AG04450 (cell line): ENCODE measurements at places on chromosomes 2 and 18.
A peak's percentile ranks its signal among the peaks of the same experiment; 100 is the strongest.

GRCh38 chr2:121502246-121502645 is 28.4 kb upstream of the RNU4ATAC start:
- no peak for DNase-seq

GRCh38 chr2:58195662-58196061 is 45.5 kb downstream of the FANCL start:
- DNase-seq: no peak

DNA sequence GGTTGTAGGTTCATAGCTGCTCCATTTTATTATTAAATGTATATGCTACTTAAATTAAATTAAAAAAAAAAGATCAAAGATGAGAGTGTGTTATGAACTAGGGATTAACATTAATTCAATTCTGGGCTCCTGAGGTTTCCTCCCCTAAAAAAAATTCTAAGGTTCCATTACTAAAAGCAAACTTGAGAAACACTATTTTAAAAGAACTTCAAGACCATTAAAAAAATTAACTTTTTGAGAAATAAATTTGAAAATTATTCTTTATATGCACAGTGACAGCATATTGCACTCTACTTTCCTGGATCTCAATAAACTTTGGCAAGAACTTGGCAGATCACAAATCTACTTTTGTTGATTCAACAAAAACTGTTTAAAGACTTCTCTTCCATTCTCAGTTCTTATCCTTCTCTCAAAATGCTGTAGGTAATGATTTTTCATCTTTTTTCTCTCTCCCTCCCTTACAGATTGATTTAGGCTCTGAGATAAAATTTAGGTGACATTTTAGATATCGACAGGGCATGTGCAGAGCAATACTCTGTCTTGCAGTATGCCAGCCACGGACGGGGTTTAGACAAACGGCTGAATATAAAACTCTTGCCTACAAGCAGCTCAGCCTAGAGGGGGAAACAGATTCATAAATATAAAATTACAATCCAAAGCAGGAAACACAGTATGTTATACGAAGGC is 592 bp upstream of the MARS2 start:
- DNase-seq: no peak

DNA sequence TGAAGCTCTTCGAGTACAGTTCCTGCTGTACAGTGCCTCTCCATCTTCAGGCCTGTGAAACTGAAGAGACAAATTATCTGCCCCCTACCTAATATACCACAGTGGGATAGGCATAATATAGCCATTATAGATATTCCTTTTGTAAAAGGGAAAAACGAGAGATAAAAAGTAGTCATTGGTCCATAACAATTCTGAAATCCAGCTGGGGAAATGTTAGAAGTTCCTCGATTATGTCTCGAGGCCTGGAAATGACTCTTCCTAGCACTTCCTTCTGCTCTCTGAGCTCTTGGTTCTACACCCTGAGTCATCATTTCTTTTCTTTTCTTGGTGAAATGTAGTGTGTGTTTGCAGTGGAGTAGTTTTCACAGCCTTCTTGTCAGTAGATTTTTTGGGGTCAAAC is 51.5 kb downstream of the ASB1 start:
- DNase-seq: no peak

GRCh38 chr18:62883937-62884735 is 168.8 kb downstream of the PHLPP1 start:
- no peak for DNase-seq

DNA sequence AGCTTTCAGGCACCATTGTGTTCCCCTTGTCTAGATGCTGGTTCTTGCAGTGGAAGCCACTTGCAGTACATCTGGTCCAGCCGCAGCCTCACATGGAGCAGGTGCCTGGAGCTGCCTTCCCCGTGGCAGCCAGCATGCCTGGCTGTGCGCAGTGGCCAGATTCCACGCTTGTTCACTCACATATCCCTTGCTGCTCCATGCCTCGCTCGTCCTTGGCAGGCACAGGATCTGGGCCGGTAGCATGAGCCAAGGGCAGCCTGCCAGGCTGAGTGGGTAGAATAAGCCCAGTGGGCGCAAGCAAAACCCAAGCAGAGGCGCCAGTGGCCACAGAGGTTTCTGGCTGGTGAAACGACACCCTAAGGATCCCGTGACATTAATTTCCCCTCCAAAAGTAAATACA is 20.6 kb downstream of the TMX3 start:
- DNase-seq: no peak

DNA sequence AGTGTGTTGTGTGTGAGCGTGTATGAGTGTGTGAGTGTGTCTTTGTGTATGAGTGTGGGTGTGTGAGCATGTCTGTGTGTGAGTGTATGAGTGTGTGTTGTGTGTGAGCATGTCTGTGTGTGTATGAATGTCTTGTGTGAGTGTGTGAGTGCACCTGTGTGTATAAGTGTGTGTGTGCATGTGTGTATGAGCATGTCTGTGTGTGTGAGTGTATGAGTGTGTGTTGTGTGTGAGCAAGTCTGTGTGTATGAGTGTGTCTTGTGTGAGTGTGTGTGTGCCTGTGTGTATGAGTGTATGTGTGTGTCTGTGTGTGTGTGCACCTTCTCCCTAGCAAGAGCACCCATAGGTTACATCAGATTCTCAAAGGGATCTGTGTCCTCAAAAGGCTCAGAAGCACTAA is 28.5 kb upstream of the TNS1 start:
- DNase-seq: no peak

- DNase-seq: no peak
Measured at GRCh38 chr2:85303780-85304531, 23.8 kb downstream of the TGOLN2 start.

GRCh38 chr2:46252891-46253659 is 44.1 kb upstream of the EPAS1 start:
- no peak for DNase-seq

DNA sequence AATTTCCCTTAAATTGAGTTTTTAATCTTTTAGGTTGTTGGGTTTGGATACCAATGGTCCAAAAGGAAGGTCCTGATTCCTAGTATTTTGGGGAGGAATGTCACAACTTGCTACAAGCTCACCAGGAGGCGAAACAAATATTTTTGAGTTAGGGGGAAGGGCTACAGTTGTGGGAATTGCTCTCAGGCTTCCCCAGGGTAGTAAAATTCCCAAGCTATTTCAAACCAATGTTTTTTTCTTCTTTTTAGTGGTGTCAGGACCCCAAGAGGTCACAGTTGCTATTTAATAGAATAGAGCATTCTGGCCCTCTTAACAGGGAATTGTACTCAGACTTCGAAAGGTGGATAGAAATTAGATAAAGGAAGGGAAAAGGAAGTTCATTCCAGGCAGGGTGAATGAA is 68.5 kb upstream of the ST3GAL5 start:
- no peak for DNase-seq

DNA sequence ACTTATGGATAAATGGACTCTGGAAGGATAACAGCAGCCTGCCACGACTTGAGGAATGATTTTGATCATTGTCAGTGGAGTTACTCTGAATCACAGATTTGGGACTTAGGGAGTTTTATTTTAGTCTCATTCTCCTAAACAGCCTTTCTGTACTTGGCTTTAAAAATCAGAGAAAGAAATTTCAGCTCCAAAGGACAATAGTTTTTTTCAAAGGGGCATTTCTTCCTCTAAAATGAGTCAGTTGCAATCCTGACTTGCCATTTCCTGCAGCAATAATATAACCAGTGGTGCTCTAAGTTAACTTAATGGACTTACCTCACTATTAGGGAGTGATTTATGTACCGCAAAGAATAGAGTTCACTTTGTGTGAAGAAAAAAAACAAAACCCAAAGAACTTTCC is 35.1 kb upstream of the MTX2 start:
- no peak for DNase-seq

- DNase-seq: peak; percentile 82
Measured at GRCh38 chr2:24304098-24304497, 56.2 kb downstream of the ITSN2 start.

- peak; percentile 21 for DNase-seq
Measured at GRCh38 chr18:77062518-77063003, 70.0 kb downstream of the MBP start.

DNA sequence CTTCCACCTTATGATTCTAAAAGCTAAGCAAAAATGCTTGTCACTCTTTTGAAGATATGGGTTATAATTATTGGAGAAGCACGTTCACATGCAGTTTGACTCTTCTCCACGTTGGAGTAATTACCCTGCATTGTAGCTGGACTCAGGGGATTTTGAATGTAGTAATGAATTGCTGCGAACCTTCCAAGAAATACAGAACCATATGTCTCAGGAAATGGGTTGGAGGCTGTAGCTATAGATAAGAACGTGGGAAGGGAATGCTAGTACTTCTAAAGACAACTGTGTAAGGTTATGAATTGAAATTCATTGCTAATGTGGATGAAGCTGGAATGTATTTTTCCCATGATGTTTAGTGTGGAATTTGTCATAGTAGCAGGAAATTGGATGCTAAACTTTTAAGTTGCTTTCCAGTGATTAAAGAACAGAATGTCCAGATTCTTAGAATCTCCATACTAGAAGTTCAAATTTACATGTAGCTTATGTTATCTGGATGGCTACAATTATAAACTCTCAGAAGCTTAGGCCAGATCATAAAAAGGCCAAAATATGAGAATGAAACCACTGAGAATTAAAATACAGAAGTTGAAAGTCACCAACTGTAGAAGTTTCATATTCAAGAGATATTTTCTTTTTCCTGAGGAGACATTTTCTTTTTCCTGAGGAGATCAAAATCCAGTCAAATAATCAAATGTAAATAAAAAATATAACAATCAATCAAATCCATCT is 27.3 kb upstream of the SPOPL start:
- no peak for DNase-seq

DNA sequence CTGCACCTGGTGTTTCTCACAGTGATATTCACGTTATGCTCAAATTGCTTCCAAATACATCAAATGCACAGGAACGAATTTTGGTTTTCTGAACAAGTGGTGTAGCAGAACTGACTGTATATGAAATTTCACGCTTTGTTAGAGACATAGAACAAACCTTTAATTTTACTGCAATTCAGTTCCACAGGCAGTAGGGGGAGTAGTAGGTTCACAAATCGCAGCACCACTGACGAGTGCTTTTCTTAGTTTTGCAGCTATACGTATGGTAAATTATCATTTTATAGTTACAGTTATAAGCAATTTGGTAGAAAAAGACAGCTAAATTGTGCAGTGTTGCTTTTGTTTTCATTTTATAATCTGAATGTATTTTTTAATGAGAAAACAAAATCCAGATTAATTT is 113.3 kb downstream of the KIAA1328 start:
- peak; percentile 8 for DNase-seq

- no peak for DNase-seq
Measured at GRCh38 chr2:46615555-46615954, 136.2 kb downstream of the TMEM247 start.

DNA sequence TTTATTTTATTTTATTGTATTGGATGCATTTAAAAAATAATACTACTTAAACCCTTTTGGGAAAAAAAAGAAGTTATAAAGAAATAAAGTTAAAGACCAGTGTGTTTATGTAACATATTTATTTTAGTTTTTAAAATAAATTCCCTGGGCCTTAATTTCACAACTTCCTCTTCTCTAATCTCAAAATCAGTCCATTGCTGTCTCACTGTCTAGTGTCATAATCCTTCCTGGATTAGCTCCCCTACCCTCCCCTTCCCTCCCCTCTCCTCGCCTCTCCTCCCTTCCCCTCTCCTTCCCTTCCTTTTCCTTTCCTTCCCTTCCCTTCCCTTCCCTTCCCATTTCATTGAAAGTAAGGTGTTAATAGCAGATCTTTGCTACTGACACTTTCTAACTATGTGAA is 40.3 kb upstream of the ZEB2 start:
- DNase-seq: no peak

DNA sequence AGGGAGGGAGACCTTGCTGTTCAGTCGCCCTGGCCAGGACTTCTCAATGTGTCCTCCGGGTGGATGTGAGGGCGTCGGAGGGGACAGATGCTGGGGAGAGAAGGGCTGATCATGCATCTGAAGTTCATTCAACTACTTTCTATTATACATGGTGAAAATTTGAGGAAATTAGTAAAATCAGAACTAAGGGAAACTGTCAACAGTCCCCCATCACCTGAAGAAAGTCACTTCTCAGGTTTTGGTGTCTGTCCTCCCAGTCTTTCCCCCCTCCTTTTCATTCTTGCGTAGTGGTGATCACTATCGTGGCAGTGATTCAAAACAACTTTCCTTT is 17.4 kb upstream of the ACKR3 start:
- no peak for DNase-seq

DNA sequence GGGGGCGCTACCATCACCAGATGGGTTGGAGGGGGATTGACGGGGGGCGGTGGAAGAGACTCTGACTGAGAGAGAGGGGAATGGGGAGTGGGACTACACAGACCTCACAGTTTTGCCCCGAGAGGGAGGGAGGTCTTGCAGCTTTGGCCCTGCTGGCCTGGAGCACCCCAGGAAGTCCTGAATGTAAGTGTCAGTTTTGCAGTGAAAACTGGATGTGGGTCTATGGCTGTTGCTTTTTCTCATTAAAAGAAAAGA is 2.4 kb downstream of the TCF7L1 start:
- DNase-seq: no peak

DNA sequence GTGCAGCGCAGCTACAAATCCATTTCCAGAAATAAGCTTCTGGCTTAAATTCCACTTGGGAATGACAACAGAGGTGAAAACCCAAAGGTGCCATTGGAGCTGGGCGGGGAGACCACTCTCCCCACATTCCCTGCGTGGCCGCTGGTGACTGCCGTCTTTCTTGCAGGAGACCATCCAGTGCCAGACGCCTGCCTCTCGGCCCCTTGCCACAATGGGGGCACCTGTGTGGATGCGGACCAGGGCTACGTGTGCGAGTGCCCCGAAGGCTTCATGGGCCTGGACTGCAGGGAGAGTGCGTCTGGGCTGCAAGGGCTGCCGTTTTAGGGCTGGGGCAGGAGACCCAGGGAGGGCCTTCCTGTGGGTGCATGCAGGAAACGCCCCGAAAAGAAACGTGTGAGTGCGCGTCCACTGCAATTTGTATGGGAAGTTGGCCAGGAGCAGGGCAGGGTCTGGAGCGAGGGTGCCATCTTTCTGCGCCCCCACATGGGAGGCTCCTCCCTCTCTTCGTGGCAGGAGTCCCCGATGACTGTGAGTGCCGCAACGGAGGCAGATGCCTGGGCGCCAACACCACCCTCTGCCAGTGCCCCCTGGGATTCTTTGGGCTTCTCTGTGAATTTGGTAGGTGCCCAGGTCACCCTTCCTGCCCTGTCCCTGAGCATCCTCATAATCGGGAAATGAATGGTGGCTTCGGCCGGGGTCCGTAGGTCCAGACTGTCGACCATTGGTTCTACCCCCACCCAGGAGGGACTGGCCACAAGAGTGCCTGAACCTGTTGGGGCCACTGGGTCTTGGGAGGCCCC is 49.9 kb downstream of the SNED1 start:
- no peak for DNase-seq

- no peak for DNase-seq
Measured at GRCh38 chr2:48328159-48328809, 201.7 kb upstream of the STON1 start.

- DNase-seq: no peak
Measured at GRCh38 chr2:73259276-73259675, 25.0 kb downstream of the FBXO41 start.

GRCh38 chr2:41717839-41718238 is 330.0 kb upstream of the PKDCC start:
- no peak for DNase-seq
